ENCODE measurements at places on chromosomes 16 and 17. TPM values are rescaled to one million over a fixed set of nuclear protein-coding genes. Genes with fewer than 3 reads are reported as not detected.

Gene ADORA2B
- total RNA-seq: 10.7 TPM

Gene TEKT5
- total RNA-seq: not detected

Gene NDEL1
- 64.9 TPM for total RNA-seq

Gene TMEM98
- total RNA-seq: 48.6 TPM

Gene GUCY2D
- total RNA-seq: 0.46 TPM

Measured in A549 treated with AZD2906 at 1 μM for 4 hours (cell line).